ENCODE measurements at places on chromosomes 5 and 9. TPM values are rescaled to one million over a fixed set of nuclear protein-coding genes. Genes with fewer than 3 reads are reported as not detected.

DNA sequence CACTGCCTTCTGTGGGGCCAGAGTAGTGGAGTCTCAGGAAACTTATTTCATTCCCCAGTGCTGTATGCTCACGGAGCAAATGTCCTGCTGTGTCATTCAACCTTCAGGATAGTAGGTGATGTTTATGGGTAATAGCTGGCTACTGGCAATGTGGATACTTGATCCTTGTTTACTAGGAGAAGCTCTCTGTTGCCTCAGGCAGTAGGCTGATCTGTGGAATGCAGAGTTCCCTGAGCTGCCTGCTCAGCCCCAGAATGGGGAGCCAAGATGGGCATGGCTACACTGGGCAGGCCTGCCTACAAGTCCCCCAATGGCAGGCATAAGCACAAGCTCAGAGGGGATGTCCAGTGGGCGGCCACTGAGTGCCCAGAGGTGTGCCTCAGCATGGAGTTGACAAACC is 323.1 kb upstream of the KCNN2 start:
- no peak for DNase-seq

The ADAMTS6 gene
- polyA plus RNA-seq, result 2.1 TPM

DNA sequence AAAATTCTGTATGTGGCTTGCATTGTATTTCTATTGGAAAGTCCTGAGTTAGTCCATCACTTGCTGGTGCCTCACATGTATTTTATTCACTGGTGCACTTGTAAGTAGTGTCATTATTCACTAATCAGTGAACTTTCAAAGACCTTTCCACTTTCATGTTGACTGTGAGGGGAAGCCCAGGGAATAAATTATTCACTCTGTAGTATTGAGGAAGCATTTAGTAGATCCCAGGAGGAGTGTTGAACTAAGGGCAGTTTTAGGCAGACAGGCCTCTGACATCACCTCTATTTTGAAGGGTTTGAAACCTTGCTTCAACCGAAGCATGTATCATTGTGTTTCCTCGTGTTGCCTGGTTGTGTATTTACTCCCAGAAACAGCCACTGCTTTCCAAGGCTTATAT is 705.4 kb upstream of the RIOK2 start:
- no peak for DNase-seq

The C8G gene
- 0.36 TPM for polyA plus RNA-seq

DNA sequence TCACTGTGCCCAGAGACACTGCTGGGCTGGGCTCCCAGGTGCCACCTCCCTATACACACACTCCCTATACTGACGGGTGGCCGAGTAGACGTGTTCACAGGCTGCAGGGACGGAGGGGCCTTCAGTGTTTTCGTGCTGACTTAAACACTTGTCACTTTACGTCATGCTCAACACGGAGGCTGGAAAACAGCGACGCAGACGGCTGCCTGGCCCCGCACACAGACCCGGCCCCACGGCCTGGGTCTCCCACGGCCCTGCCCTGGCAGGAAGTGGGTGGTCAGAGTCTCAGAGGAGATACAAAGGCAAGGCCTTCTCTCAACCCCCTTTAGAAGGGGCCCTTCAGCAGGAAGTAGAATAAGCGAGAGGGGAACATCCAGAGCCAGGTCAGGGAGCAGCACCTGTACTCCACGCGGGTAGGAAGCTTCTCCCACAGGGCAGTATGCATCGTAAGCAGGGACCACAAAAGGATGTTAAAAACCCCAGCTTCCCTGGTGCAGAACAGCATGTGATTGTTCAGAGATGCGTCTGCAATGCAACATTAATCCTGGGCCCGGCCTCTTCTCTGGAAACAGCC is 11.9 kb upstream of the TBC1D9B start:
- DNase-seq, result no peak

- no peak for DNase-seq
Observed at GRCh38 chr5:168612996-168613395, 33.8 kb upstream of the PANK3 start.

The ENTR1 gene
- 45.5 TPM for polyA plus RNA-seq

GRCh38 chr5:74199005-74199404 is 441.5 kb downstream of the ENC1 start:
- DNase-seq, result no peak

The GRIN3A gene
- 2.1 TPM for polyA plus RNA-seq

DNA sequence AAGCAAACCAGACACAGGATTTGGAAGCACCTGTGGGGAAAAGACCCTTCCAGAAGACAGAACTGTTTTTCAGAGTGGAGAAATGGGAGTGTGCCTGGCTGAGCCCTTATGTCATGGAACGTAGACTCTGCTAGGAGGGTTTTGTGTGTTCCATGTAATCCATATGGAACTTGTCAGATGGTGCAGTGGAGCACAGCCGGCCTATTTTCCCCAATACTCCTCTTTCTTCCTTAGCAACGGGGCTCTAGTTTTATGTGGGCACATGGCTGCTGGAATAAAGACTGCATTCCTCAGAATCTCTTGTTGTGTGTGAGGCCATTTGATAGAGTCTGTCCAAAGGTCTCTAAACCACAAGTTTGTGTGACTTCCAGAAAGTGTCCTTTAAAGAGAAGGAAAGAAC is 284.0 kb downstream of the DRD1 start:
- DNase-seq, result peak; percentile 28

The NEURL1B gene
- 15.3 TPM for polyA plus RNA-seq

DNA sequence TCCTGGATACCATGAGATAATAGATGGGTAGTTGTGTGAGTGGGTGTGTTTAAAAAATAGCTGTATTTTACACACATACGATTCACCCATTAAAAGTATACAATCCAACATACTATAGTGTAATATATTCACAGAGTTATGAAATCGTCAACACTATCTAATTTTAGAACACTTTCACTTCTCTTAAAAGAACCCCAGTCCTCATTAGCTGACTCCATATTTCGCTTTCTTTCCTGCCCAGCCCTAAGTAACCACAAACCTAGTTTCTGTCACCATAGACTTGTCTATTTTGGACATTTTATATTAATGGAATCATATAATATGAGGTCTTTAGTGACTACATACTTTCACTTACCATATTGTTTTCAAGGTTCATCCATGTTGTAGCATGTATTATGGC is 63.8 kb upstream of the S1PR3 start:
- no peak for DNase-seq

- no peak for DNase-seq
Observed at GRCh38 chr5:68217528-68217927, 2.0 kb downstream of the PIK3R1 start.

DNA sequence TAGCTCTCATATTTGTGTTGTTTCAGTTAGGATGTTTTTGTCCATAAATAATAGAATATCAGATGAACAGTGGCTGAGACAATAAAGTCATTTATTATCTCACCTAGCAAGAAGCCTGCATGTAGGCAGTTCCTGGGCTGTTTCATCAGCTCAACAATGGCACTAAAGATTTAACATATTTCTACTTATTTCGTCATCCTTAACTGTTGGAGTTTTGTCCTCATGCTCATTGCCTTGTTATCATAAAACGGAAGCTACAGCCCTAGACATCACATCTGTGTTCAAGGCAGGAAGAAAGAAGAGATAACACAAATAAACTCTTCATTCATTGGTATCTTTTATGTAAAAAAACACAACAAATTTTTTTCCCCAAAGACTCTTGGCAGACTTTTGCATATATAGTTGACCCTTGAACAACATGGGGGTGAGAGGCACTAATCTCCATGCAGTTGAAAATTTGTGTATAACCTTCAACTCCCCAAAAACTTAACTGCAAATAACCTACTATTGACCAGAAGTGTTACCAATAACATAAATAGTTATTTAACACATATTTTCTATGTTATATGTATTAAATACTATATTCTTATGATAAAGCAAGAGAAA is 277.2 kb upstream of the ADRA1B start:
- DNase-seq, result no peak

The CER1 gene
- 1.1 TPM for polyA plus RNA-seq

The DNM1 gene
- 86.6 TPM for polyA plus RNA-seq

- DNase-seq, result no peak
Observed at GRCh38 chr5:94422812-94423211, 195.6 kb downstream of the KIAA0825 start.

DNA sequence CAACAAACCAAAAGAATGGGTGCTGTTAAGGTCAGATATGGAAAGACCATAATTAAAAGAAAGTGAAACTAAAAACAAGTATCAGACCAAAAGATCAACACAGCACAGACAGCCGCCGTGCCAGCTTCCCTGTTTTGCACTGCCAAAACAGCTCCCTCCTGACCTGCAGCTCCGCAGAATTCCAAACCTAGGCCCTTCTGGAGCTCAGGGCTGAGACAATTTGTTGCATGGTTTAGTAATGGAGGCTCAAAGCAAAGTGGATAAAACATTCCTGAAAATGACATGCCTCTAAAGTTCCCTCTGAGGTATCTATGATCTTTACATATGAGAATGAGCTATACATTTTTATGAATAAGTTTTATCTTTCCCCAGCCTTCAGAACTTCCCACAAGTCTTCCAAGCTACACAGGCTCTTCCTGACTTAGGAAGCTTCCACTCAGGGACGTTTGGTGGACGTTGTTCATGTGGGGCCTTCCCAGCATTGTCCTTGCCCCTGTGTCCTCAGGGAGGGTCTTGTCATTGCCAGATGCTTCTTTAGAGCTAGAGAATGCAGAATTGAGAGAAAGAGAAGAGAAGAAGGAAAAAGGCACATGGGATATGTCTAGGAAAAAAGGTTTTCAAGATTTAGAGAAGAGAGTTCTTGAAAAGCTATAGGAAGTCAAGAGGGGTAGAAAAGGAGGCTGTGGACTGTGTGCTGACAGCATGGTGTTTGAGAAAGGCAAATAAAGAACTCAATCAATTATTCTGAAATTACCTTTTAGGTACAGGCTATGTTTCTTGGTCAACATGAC is 28.4 kb upstream of the SSBP2 start:
- DNase-seq, result no peak

DNA sequence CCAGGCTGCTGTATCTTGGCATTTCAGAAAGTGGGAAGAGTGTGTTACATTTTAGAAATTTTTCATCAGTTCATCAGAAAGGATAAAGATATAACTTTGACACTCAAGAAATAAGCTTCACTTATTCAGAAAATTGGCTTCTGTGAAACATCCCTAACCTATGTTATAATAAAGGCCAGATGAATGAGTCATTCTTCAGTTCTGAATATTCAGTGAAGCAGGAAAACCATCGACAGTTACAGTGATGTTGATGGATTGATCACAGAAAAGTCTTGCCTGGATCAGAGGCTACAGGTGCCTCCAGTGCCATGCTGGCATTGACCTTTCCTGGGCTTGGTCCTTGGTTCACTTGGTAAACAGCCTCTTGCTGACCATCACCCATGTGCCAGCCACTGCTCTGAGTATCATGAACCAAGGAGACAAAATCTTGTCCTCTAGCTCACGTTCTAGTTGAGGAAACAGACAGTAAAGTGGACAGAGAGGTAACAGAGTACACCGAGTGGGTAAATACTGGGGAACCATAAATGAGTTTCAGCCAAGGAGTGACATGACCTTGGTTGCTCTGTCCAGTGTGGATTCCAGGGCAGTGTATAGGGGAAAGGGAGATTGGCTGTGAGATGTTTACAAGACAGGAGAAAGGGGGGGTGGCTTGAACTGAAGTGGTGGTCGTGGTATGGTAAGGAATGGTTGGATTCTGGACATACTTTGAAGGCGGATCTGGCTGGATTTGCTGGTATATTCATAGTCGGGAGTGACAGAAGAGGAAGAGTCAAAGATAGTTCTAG is 98.6 kb downstream of the AMBP start:
- no peak for DNase-seq

GRCh38 chr5:135478938-135479337 is 26.8 kb upstream of the TIFAB start:
- DNase-seq, result no peak

The PCDHB5 gene
- 9.1 TPM for polyA plus RNA-seq

GRCh38 chr5:36111238-36111637 is 40.4 kb downstream of the LMBRD2 start:
- DNase-seq, result no peak
